Purkinje cell (primary cell): ENCODE measurements at places on chromosomes 4 and X. TPM values are rescaled to one million over a fixed set of nuclear protein-coding genes. Genes with fewer than 3 reads are reported as not detected.

CT47B1 gene
- polyA plus RNA-seq = not detected in 2 replicates

ATOH1 gene
- polyA plus RNA-seq = not detected in 2 replicates

BBS12 gene
- 7.8 and 19.9 TPM in 2 replicates for polyA plus RNA-seq

NXF2B gene
- not detected in 2 replicates for polyA plus RNA-seq

HPSE gene
- polyA plus RNA-seq = 12.2 and 22.2 TPM in 2 replicates

CXCL6 gene
- polyA plus RNA-seq = not detected in 2 replicates

ANXA3 gene
- polyA plus RNA-seq = 0.48 and 1.5 TPM in 2 replicates

OPN1MW3 gene
- not detected in 2 replicates for polyA plus RNA-seq

NPNT gene
- polyA plus RNA-seq = 0.55 TPM in 1 of 2 replicates, not detected in the other

FOXO4 gene
- polyA plus RNA-seq = not detected in 2 replicates

PDGFRA gene
- 0.94 and 1.2 TPM in 2 replicates for polyA plus RNA-seq

EIF1AX gene
- polyA plus RNA-seq = 133 and 157 TPM in 2 replicates

MED28 gene
- polyA plus RNA-seq = 46.1 and 68.9 TPM in 2 replicates

CYSLTR1 gene
- 0.08 and 1.1 TPM in 2 replicates for polyA plus RNA-seq

SMARCA1 gene
- polyA plus RNA-seq = 22.0 and 28.2 TPM in 2 replicates

FMR1NB gene
- not detected in 2 replicates for polyA plus RNA-seq

F9 gene
- polyA plus RNA-seq = not detected in 2 replicates

SLC6A14 gene
- not detected in 2 replicates for polyA plus RNA-seq

PRRG3 gene
- polyA plus RNA-seq = 1.3 and 7.6 TPM in 2 replicates

KLHL4 gene
- 41.9 and 48.5 TPM in 2 replicates for polyA plus RNA-seq

MAGEC2 gene
- polyA plus RNA-seq = not detected in 2 replicates

COQ2 gene
- polyA plus RNA-seq = 13.2 and 22.9 TPM in 2 replicates
